ENCODE measurements at places on chromosomes 2 and 18.

DNA sequence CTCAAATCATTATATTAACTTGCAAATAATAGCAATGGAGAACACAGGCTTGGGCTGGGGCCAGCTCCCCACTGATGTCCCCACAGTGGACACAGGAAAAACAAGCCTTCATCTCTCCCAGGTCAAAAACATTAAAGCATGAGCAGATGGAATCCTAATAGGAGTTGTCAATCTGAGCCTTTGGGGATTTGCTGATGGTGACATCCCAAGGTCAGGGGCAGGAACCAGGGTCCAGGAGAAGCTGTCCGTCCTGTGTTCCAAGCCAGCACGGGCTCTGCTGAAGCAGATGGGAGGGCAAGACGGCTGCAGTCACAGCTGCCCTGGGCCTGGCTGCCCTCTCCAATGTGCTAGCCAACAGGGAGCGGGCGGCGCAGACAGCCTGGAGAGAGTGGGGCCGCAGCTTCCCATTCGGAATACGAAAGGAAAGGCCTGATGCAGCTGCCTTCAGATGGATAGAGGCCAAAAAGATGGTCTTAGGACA, 135.5 kb downstream of the NDUFA10 start:
- DNase-seq: no peak

- DNase-seq: no peak
These were observed 17.3 kb downstream of the ADRA2B start for GRCh38 chr2:96098900-96099590.

GRCh38 chr2:1493431-1494126, 80.3 kb downstream of the TPO start:
- DNase-seq: no peak

DNA sequence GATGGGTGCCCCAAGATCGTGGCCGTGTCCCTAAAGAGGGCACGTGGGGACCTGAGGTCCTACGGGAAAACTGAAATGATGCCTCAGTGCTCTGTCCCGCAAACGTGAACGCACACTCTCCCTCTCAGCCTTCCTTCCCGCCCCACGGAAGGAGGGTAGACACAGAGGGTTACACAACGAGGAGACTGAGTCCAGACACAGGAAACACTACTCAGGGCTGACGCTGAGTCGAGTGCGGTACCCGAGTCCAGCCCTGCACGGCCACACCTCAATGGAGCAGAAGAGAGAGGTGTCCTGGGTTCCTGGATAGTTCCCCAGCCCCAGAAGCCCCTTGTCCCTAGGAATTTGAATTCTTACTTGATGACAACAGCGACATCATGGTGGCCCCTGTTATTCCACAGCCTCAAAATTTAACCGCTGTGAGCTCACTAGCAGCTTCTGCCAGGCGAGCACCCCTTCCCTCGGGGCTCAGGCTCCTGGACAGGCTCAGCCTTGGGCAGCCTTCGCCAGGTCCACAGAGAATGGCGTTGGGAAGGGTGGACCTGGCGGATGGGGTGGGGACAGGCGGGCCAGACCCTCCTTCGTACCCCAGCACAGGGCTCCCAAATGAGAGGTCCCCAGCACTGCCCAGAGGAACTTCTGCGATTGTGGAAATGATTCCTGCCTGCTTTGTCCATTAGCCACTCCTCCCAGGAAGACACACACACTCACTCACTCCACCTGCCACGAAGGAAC, 980 bp upstream of the RNPEPL1 start:
- no peak for DNase-seq

DNA sequence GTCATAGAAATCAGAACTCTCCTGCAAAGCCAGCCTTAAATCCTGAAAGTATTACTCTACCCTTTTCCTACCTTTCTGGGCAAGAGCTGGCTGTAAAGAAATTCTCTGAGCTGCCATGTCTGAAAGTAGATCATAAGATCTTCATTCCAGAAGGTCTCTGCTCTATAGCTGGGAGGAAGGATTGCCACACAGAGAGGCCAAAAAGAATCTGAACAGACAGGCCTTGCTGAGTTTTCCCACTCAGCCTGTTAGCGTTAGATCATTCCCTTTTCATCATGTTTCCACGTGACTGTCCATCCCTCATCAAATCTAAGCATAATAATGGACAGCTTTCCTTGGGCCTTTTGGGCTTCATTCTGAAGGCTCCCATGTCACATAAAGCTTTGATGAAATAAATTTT, 43.2 kb upstream of the FHL2 start:
- DNase-seq: no peak

DNA sequence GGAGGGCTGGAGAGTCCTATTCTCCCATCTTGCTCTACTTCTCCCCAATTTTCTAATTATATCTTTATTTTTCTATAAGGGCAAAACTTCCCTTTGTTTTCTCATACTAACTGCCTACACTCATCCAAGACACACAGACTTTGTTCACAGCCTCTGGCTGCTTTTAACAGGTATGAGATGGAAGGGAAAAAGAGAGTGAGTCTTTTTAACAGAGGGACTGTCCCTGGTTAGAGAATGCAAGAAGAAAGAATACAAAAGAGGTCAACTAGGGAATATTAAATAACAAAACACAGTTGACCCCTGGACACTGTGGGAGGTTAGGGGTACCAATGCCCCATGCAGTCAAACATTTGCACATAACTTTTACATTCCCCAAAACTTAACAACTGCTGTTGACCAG, 41.8 kb downstream of the SP100 start:
- no peak for DNase-seq

GRCh38 chr18:14768241-14768640, 20.3 kb downstream of the ANKRD30B start:
- no peak for DNase-seq

DNA sequence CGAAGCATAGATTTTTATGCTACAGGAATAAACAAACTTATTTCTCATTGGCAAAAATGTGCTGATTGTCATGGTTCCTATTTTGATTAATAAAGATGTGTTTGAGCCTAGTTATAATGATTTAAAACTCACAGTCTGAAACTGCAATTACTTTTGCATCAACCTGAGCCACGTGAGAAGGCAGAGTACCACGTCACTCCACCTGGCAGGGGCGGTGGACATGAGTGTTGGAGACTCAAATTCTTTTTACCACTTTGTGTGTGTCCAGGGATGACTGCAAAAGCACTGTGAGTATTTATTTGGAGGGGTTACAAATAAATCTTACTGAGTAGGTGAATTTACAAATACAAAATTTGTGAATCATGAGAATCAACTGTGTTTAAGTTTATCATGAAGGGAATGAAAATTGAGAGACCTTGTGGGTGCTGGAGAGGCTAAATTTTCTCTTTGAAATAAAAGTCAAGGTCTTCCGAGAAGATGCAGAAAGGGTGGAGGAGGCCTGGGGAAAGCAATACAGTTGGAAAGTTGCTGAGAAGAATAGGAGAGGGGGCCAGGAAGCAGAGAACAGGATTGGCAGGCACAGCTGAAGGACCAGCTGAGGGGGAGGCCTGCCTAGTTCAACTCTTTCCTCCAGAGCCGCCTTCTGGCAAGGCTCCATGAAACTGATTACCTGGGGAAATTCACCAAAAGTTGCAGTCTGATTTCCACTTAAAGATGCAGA, 316.4 kb downstream of the MYCN start:
- no peak for DNase-seq

- no peak for DNase-seq
These were observed 10.0 kb downstream of the INPP4A start for GRCh38 chr2:98454500-98455235.

- no peak for DNase-seq
These were observed 77.6 kb downstream of the ASB1 start for GRCh38 chr2:238504181-238504931.

DNA sequence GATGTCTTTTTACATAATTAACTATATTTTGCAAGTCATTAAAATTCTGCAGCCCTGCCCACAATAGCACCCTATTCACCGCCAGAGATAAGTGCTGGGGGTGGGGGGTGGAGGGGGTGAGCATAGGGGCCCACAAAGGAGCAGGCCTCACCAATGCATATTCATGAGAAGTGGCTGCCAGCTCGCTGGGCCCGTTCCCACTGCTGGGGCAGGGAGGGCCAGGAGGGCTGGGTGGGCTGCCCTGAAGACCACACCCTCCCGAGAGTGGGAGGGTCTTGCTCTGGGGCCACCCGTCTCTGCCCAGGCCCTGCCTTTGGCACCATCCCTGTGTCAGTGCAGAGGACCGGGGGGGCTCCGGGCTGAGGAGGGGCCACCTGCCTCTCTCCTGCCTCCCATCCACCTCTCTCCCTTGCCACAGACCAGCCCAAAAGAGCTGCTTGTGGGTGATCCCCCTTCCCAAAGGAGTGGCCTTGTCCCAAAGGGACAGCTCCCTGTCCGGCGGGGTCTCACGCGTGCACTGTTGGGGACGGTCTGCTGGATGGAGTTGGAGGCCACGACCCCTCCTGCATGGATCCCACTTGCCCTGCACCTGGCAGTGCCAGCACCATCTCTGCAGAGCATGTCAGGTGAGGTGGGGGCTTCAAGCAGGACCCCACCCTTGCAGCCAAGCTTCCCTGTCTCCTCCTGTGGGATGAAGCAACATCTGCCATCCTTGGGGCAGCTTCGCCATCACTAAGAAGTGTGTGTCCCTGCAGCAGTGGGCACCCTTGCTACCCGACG, 138.8 kb upstream of the GPC1 start:
- no peak for DNase-seq

GRCh38 chr18:59940068-59940467, 40.3 kb downstream of the PMAIP1 start:
- DNase-seq: no peak

DNA sequence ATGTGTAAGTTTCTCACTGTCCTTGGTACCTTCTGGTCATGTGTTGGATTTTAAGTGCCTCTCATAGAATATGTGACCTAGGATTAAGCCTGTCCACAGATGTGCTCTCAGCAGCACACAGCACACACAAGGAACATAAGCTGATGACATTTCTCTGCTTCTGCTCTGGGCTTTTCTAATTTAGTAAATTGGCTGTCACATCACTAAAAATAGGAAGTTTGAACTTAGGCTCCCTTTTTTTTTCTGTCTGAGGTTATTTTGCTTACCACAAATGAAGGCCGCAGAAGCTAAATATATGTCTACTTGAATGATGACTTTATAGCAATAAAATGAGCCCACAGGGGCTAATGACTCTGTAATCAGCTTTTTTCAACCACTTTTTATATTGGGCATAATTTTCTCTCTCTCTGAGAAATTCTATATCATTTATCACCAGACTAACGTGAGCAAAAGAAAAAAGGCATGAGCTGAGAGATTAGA, 150.2 kb upstream of the KLHL14 start:
- DNase-seq: no peak

GRCh38 chr18:5414546-5414945, 119.0 kb upstream of the ZBTB14 start:
- no peak for DNase-seq

DNA sequence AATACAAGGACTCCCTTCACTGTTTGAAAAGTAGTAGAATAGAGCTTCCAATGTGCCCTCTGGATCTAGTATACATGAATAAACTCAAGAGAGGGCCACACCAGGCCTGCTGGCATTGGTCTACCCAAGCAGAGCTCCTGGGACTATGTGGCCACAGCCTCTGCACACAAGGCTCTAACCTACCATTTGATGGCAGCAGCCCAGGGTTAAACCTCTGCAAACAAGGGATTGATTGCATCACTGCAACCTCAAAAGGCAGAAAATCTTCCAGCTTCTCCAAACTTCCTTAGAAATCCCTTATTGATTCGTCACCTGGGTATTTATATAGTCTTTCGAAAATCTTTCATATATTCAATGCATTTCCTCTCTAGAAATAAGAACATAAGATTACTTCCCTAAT, 147.6 kb upstream of the SETBP1 start:
- no peak for DNase-seq

DNA sequence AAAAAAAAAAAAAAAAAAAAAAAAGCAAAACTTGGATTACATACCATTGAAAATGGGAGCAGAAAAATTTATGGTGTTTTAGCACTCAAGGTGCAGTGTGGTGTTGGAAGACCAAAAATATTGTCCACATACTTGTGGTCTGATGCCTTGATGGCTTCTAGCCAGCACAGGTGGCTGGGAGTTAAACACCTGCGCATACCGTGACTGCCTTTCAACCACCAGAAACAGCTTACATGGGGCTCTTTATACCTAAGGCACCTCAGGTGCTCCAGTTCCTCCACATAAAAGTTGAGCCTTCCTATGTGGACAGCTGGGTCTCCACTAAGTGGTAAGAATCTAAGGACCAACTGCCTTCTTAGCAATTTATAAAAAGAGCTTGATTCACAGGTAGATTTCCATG, 802.6 kb upstream of the CELF4 start:
- DNase-seq: no peak

DNA sequence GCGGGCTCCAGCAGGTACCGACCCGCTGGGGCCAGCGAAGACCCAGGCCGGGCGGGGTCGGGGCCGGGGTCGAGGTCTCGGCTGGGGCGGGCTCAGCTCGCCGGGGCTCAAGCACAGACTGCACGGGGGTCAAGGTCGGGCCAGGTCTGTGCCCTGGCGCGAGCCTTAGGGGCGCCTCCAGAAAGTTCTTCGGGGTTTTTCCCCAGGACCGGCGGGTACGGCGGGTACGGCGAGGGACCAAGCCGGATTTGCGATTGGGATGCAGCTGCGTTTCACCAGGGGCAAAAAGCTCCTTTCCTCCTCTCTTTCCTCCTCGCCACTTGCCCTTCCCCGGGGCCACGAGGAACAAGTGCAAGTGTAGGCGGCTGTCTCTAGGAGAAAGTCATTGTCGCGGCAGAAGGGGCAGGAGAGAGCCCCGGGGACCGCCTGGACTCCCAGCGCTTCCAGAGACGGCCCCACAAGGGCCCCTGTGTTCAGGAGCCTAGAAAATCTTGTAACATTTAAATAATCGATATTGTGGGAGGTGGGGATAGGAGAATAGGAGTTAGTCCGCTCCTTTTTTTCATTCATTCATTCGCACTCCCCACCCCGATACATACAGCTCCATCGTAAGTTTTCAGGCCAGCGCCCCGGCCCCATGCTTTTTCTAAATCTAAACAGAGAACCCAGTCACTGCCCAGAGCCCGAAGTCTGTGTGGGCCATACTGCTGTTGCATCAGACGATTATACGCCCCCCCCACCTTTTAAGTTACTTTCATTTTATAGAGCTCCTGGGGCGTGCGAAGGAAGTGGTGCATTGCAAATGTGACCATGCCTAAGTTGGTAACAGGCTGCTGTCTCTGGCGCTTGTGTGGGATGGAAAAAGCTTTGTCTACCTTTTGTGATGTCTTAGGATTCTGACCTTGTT, 679 bp downstream of the PMAIP1 start:
- DNase-seq: peak; percentile 34

DNA sequence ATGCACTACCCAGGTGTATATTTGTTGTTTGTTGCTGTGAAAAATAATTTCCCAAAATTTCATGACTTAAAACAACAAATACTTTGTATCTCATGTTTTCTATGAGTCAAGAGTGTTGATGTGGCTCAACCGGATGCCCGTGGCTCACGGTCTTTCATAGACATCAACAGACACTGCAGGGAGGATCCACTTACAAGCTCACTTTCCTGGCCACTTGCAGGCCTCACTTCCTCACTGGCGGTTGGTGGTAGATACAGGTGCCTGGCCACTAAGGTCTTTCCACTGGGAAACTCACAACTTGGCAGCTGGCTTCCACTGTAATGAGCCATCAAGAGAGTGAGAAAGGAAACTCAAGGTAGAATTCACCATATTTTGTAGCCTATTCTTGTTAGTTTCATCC, 662.9 kb downstream of the IRS1 start:
- DNase-seq: no peak

- no peak for DNase-seq
These were observed 49.6 kb downstream of the EML4 start for GRCh38 chr2:42218712-42219111.
